ENCODE measurements at places on chromosomes 5 and 9. TPM values are rescaled to one million over a fixed set of nuclear protein-coding genes. Genes with fewer than 3 reads are reported as not detected.

GRCh38 chr9:81798606-81799005, 109.3 kb upstream of the TLE1 start:
- DNase-seq, result no peak

DNA sequence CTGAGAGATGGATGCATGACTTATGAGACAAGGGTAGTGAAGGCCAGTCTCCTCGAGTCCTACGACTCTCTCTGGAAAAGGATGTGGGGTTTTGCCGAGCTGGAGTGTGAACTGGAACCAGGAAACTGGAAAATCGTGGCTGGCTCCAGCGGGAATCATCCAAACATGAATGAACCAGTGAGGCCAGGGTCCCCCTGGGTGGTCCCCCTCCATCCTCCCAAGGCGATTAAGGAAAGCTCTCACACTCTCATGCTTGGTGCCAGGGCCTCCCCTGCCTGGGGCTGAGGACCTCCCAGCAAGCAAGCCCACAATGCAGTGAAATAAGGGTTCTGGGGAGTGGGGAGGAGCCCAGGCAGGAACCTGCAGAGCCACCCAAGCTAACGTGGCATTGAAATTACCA, 9.6 kb upstream of the AMBP start:
- no peak for DNase-seq

- DNase-seq, result no peak
Measured at GRCh38 chr5:52598968-52599367, 188.7 kb upstream of the ITGA1 start.

DNA sequence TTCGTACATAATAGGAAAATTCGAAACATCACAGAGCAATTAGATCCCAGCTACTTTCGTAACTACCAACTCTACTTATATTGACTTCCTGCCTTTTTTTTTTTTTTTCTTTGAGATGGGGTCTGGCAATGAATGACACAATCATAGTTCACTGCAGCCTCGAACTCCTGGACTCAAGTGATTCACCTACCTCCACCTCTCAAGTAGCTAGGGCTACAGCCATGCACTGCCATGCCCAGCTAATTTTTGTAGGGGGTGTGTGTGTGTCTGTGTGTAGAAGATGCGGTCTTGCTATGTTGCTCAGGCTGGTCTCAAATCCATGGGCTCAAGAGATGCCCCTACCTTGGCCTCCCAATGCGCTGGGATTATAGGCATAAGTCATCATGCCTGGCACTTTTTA, 5.8 kb upstream of the PAIP2 start:
- no peak for DNase-seq

The GMCL2 gene
- not detected for total RNA-seq

The INSL4 gene
- not detected for total RNA-seq

The STK32A gene
- 8.9 TPM for total RNA-seq

DNA sequence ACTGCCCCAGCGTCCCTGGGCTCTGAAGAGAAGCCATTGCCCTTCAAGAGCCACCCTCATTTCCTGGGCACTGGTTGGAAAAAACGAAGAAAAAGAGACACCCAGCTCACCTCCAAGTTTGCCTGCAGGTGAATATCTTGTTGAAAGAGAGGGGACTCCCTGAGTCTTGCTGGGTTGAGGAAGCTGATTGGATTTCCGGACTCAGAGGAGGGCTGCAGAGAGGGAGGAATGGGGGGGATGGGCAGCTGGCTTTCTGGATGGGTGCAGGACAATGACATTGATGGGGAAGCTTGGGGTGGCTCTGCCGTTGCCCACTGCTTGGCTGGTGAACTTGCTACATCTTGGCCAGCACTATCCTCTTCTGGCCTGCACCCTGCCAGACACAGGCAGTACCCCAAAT, 31.0 kb upstream of the IER5L start:
- no peak for DNase-seq

DNA sequence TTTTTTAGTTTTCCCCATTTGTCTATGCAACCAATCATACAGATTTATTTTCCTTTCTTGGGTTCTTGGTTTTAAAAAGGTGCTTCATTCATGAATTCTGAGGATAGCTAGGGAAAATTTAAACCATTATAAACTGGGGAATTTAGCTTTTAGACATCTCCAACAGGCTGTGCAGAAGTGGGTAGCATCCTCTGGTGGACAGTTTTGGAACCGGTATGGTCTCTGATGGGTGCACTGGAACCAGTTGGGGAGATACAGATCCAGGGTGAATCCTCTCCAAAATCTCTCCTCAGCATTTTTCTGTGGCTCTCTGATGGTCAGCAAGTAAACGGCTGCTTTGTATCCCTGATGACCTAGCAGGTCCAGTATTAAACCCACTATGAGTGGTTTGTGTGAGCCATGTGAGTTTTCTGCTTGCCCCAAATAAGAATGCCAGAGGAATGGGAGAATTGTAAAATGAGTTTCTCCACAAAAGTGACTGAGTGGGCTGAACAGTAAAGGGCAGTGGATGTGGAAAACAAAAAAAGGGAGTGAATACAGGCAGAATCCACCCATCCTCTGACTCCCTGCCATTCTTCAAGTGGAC, 9.1 kb upstream of the DNAJC25 start:
- no peak for DNase-seq

GRCh38 chr5:34474573-34475021, 181.5 kb upstream of the RAI14 start:
- no peak for DNase-seq

DNA sequence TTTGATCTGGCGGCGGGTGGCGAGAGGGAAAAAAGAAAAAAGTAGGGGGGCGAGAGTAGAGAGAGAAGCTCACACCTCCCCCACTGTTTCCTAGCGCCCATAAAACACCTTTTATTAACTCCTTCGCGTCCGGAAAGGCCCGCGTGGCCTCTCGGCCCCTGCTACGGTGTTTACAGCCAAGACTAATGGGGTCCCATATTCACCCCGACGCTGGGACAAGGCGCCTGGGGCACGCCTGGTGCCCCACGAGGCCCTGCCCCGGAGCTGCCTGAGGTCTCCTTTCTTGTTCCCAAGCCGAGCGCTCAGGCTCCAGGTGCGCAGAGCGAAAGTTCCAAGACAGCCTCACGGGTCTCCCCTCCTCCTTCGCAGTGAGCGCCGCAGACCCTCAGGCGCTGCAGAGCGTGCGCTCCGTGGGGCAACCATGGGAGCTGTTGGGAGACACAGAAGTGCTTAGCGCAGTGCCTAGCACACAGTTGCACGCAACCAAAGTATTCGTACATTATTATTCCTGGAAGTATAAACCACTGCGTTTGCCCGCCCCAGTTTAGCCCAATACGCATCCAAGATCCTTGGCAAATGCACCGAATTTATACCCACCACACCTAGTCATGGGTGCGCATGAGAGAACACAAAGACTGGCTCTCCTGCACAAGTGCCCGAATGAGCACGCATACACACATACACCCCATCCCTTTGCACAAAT, 4.3 kb downstream of the HAND1 start:
- DNase-seq, result no peak

- no peak for DNase-seq
Measured at GRCh38 chr9:133107961-133108793, 12.9 kb downstream of the RALGDS start.

GRCh38 chr9:86262492-86262891, 3.0 kb upstream of the C9orf153 start:
- no peak for DNase-seq

GRCh38 chr9:117725426-117725887, 21.3 kb downstream of the TLR4 start:
- no peak for DNase-seq
